ENCODE measurements at places on chromosomes 5 and 9.

DNA sequence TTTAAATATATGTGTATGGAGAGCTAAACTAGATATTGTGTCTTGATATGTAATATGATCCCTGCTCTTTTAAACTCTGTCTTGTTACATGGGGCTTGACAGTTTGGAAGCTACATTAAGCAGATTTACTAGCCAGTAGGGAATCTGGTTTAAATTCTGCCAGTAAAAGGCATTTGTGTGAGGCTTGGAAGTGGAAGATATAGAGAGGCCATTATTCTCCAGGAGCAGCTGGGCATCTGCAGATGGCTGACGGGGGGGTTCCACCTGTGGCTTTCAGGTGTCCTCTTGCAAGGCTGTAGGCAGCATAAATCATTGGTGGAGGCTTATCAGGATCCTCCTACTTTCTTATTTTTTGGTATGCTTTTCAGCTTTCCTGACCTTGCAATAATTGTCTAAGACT, 179.1 kb upstream of the FBXL7 start:
- peak; percentile 14 for DNase-seq

DNA sequence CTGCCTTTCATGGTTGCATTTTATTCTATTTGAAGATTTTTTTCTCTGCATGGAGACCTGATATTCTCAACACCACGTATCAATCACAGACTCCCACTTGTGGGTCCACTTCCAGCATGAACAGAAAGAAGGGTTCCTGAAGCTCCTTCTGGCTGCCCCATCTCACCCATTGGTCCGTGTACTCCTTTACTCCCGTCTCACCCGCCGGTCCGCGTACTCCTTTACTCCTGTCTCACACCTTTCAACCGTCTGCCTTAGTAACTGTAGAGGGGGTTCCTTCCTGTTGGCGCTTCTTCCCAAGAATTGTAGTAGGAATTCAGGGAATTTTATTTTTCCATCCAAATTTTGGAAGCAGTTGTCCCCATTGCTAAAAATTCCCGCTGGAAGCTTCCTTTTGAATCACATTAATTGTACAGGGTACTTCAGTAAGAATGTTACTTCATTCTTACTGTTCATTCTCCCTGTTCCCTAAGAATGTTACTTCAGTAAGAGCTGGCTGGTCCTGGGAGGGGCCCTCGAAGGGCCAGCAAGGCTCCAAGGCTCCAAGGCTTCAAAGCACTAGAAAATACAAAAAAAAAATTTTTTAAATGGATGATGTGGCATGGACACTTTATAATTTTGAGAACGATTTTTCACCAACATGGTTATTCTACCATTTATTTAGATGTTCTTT, 3.9 kb upstream of the LPCAT1 start:
- no peak for DNase-seq

- no peak for DNase-seq
These were observed 98.5 kb downstream of the APBA1 start for GRCh38 chr9:69573651-69574050.

GRCh38 chr5:147259837-147260236, 25.0 kb downstream of the STK32A start:
- no peak for DNase-seq

DNA sequence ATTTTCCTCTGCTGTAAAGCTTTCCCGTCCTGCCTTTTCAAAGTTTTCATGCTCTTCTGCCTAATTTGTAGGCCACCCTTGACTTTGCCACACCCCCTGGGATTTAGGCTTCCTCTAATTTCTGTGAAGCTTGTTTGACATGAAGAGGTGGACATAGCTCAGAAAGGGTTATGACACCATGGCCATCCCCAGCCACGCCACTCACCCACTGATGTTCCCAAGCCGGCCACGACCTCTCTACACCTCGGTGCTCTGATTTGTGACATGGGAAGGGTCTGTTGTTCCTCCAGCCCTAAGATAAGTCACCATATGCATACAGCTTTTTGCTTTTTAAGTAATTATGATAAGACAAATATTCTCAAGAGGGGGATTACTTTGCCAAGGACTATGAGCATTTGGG, 139.5 kb downstream of the BARX1 start:
- no peak for DNase-seq

GRCh38 chr5:76804266-76804665, 14.6 kb upstream of the F2RL1 start:
- DNase-seq = no peak

DNA sequence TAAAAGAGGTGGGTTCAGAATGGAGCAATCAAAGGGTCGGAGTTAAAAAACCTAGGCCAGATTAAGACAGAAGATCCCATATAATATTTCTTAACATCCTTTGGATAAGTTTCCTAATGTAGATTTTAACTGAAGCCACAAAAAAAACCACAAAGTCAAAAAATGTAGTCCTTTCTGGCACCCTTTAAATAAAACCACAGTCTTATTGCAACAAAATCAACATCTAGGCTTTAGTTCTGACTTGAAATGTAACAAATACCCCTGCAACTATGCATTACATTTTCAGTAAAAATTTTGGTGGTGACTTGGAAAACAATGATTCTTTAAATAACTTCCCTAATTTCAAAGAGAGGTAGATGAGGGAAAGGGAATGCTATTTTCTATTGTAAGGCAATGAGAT, 109.2 kb downstream of the PSAT1 start:
- no peak for DNase-seq

DNA sequence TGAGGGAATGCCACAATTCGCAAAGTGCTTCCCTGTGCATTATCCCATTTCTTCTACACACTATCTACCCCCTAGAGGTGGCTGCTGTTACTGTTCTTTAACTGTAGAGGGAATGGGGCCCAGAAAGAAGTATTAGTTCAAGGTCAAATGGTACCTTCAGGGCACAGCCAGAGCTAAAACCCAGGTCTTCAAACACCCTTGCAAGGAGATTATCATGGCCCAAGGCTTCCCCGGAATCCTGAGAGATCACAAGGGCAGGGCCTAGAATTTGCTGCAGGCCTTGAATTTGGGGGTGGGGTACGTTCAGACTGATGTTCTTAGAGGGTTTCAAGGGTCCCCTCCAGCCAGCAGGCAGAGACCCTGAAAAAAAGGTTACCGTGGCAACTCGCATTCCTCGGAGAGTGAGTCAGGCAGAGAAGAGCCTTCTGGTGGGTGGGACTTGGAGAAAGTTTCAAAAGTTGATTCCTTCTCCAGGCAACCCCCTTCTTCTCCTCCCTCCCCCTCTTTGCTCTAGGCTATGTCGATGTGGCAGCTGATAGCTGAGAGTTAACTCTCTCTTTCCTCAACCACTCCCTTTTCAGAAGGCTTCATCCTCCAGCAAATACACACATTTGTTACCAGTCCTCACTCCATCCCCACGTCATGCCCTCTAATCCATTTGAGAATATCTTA, 1.9 kb downstream of the SPARC start:
- no peak for DNase-seq

- DNase-seq = no peak
These were observed 75.4 kb upstream of the ANKH start for GRCh38 chr5:14946815-14947620.

DNA sequence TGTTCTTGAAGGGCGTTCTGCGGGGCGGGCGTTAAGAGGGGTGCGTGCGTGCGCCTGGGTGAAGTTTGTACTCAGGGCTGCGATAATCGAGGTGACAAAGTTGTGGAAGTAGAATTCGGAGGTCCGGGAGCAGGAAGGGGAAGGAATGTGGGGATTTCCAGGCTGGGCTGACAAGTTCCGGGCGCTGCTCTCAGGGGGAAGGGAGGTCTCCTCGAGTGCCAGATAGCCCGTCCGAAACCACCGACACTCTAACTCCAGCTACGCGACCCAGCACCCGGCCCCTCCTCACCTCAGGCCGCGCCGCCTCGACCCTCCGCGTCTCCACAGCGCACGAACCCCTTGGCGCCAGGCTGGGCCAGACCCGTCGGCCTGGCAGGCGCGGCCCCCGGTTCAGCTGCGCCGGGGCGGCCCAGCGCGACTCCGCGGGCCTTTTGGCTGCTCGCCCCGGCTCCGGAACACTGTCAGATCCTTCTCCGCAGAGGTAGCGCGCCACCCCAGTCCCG, at the start of gene IL6ST:
Gene IL6ST (minus strand): TSS at position 469 of the 503 bp plus-strand sequence. CDS start 18,685 bp downstream, outside the sequence.
- DNase-seq = no peak

Measured in occipital lobe (tissue), 3 donors.